ENCODE measurements at places on chromosomes 12 and 14.
A peak's percentile ranks its signal among the peaks of the same experiment; 100 is the strongest.

- no peak for DNase-seq
Measured at GRCh38 chr14:104657563-104658324, 31.7 kb upstream of the INF2 start.

GRCh38 chr12:69345742-69346141, 2.4 kb upstream of the LYZ start:
- DNase-seq: no peak

GRCh38 chr12:116673681-116674111, 64.2 kb downstream of the SPRING1 start:
- no peak for DNase-seq

- DNase-seq: no peak
Measured at GRCh38 chr14:79278286-79278797, 933.0 kb downstream of the DIO2 start.

GRCh38 chr14:90396341-90397339, at the start of gene CALM1:
Gene CALM1, plus strand, starts transcription at chr14:90397029. Its CDS starts 202 bp downstream, at chr14:90397231.
- DNase-seq: peak; percentile 68

DNA sequence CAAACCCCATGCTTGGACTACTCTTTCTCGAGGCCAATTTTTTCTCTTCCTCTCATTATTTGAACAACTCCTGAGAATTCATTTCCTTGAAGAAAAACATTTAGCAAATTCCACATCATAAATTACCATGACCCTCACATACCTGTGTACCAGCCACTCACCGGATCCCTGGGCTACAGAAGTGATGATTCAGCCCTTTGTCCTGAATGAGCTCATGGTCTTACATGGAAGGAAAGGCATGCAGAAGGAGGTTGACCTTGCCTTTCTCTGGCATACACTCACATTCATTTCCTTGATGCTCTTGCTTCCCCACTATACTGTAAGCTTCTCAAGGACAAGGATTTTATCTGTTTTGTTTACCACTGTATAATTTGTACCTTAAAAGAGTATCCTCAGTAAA, 191.5 kb downstream of the SLC5A8 start:
- DNase-seq: peak; percentile 97

DNA sequence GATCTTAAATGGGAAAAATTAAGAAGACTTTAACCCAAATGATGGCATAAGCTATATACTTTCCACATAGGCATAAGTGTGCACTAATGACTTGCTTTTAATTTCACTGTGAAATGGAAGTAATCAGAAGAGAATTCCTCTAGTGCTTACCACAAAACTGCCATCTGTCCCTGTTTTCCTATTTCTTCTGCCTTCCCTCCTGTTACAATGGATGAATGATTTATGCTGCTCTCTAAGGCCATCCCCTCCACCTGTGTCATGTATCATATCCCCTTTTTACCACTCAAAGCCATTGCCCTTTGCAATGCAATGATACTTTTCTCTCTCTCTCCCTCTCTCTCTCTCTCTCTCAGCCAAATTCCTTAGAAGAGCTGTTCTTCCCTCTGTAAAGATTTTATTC, 109.1 kb downstream of the C12orf50 start:
- DNase-seq: no peak

GRCh38 chr14:22152903-22153302, 436.1 kb downstream of the DAD1 start:
- DNase-seq: no peak

DNA sequence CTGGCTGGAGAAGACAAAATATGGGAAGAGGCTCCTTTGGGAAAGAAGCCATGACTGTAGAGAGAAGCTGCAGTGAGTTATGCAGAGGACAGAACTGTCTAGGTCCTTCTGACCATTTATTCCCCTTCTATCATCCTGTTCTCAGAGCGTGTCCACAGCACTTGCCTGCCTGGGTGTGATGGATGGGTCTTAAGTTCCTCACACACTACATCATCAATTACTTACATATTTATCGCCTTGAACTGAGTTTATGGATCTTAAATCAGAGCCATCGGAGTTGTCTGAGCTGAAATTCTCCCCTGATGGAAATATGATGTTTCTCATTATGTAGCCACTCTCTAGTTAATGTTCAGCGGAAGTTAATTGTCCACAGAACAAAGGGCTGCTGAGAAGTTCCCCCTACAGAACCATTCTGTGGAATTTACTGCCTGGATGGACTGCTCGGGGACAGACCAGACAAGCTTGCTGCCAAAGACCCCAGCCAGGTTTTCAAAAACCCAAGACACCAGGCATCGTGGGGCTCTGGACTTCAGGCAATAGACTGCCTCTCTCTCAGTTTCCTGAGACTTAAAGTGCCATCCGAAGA, 232.5 kb upstream of the NOS1 start:
- no peak for DNase-seq

DNA sequence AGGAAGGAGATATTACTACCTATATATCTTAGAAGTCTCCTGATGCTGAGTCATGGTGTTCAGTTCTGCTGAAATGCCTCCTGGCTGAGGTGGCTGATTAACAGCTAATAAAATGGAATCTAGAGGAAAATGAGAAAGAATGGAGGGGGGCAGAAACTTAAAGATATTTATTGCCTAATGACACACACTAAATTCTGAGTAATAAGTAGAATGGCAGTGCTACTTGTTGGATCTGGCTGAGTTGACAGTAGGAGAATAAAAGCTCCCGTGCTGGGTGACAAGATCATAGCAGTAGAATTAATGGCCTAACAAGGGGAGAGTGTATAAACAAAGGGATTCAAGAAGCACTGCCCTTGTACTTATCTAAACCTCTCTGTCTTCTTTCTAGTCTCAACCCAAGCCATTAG, 137.5 kb downstream of the CNTN1 start:
- DNase-seq: no peak

DNA sequence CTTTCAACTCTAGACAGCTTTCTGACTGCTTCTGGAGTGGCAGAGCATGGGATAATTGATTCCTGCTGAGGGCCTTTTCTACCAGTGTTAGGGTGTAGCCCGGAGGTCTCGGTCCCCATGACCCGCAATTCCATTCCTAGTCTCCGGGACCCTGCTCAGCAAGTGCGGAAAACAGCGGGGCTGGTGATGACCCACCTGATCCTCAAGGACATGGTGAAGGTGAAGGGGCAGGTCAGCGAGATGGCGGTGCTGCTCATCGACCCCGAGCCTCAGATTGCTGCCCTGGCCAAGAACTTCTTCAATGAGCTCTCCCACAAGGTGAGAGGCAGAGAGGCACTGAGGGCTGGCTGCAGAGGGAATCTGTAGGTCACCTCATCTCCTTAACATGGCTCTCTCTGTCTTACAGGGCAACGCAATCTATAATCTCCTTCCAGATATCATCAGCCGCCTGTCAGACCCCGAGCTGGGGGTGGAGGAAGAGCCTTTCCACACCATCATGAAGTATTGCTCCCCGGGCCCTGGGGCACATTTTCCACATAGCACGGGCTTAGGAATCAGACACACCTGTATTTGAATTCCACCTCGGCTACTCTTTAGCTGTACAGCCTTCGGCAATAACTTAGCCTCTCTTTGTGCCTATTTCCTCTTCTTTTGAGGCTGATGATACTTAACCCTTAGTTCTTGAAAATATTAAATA, 5.6 kb upstream of the GAPDH start:
- DNase-seq: no peak

GRCh38 chr14:21054768-21055145, 2.9 kb upstream of the RNASE8 start:
- no peak for DNase-seq

DNA sequence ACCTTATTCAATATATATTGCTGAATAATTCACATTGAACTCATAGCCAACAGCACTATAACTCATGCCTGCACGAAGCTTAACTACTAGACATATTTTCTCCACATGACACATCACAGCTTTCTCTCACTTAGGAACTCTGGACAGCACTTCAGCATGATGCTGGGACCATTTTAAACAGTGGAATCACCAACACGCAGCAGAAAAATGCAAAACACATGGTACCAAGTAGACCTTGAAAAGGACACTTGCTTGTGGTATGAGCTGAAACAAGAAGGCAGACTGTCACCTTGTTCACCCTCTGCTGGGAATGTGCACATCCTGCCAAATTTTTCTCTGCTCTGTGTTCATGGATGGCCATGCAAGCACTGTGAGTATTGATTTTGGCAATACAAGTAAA, 34.8 kb upstream of the CD9 start:
- DNase-seq: no peak

- peak; percentile 37 for DNase-seq
Measured at GRCh38 chr12:64400041-64400440, 4.2 kb upstream of the XPOT start.

GRCh38 chr12:131994589-131994988, 44.8 kb downstream of the EP400 start:
- DNase-seq: no peak

DNA sequence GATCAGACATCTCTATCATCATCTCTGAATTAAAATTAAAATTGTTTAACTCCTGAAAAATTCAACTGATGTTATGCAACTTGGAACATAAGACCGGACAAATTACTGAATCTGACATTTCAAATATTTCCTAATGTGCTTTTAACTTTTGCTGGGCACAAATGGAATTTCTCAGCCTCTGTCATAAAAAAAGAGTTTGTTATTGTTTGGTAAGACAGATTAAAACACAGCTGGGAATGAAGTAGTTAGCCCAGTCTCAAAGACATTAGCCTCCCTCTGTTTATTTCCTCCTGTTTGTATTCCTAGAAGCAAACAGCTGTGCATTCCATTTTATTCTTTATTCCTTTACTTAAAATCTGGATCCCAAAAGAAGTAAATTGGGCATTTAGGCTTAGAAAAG, 29.4 kb downstream of the PLEKHA5 start:
- DNase-seq: no peak

GRCh38 chr14:99676657-99677056, 7.4 kb upstream of the CYP46A1 start:
- DNase-seq: no peak

GRCh38 chr12:120230326-120230973, 29.5 kb upstream of the RPLP0 start:
- DNase-seq: peak; percentile 94

DNA sequence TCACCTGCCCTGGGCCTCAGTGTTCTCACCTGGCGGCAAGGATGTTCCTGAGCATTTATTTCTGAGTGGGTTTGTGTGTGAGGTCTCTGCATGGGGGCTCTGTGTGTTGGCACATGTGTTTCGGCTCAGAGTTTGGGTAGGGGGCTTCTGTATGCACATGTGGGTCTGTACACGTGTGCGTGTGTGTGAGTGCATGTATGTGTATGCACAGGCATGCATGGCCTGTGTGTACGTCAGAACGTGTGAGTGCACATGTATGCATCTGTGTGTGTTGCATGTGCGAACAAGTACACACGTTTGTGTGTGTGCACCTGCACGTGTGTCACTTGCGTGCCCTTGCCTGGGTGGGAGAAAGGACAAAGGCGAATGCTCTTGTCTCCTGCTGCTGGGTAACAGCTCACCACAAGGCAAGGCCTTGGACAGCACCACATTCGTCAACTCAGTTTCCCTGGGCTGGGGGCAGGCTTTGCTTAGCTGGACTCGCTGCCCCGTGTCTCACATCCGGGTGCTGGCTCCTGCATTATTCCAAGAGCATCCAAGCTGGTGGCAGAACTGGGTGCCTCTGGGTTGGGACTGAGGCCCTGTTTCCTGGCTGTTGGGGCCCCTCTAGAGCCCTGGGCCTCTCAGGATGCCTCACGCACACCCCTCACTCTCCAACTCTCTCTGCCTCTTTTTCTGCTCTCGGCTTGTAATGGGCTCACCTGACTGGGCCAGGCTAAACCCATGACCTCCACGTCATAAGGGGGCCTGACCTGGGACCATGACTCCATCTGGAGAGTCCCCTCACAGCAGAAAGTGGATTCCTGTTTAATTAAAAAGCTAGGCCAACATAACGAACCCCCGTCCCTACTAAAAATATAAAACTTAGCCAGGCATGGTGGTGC, 153.6 kb upstream of the C14orf180 start:
- DNase-seq: no peak

Data from non-pigmented ciliary epithelial cell (primary cell).